ENCODE measurements at places on chromosomes 4 and X.

DNA sequence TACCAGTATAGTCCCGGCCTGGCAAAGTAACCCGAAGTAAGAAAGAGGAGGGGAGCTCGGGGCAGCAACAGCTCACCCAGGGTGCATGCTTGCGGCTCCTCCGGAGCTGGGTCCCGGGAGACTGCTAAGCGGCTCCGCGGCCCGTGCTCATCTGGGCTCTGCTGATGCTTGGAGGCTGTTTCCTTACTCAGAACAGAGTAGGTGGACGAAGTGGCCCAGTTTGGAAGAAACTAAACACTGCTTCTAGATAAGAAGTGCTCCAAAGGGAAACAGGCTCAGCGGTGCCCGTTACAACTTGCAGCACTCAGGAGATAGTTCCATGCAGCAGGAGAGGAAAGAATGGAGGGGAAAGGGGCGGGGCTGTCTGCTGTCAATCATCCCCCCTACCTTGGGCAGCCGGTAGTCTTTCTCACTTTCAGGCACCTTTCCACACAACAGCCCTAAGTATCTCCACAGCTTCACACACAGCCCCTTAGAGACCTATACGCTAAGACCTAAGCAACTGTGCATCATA is at the start of gene COL4A6:
Gene COL4A6, minus strand, starts transcription at position 313 of the 514 bp plus-strand sequence. Its CDS starts 226 bp downstream, at position 87.
- no peak for DNase-seq

- DNase-seq, result peak; percentile 0
These were observed 465 bp downstream of the EMD start for GRCh38 chrX:154379569-154379951.

GRCh38 chrX:3257471-3257870 is 89.0 kb downstream of the MXRA5 start:
- DNase-seq, result no peak

DNA sequence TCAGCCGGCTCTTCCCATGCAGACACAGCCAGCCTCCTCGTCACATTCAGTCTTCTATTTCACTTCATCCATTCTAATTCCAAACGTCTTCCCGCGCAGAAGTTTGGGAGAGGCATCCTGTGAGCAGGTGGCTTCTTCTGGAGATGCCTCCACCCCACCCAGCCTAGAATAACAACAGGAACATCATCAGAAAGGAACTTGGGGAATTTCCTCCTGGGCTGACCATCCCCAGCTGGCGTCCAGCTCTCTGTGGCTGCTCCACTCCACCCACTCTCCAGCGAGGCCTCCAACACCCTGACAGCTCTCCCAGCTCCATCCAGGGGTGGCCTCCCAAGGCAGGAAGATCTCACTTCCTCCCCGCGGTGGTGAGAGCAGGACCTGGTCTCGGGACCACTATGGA is 5.5 kb upstream of the C4orf50 start:
- DNase-seq, result no peak

- no peak for DNase-seq
These were observed 272.1 kb upstream of the TRAM1L1 start for GRCh38 chr4:117357437-117357836.

DNA sequence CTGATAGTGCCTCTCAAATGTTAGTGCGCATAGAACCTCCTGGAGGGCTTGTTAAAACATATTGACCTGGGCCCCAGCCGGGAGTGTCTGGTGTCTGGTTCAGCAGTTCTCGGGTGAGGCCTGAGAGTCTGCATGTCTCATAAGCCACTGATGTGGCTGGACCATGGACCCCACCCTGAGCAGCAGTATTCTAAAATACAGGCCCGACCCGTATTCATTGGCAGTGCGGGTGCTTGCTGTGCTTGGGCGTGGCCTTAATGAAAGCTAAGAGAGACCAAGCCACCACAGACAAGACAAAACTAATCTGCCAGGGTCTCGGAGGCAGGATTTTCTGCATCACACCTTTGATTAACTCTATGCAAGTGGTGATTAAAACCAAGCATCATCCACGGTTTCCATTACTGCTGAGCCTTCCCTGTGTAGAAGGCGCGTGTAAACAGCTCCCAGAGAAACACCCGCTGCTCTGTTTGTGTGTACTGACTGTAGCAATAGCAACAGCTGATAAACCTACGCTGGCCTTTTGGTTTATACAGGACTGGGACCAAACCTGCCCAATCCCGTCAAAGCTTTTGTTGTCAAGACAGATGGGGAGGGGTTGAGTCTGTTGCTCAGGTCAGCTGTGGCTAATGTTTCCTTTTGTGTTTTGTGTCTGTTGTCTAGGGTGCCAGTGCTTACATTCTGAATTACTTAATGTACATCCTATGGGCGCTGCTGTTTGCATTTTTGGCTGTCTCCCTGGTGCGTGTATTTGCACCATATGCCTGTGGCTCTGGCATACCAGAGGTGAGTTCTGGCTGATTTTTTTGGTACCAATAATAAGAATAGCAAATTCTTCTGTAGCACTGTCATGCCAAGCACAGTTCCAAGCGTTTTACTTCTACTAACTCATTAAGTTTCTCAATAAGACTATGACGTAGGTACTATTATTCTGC is 40.8 kb downstream of the CLCN4 start:
- DNase-seq, result peak; percentile 3

- peak; percentile 5 for DNase-seq
These were observed 67.7 kb downstream of the INPP4B start for GRCh38 chr4:142778430-142778829.

DNA sequence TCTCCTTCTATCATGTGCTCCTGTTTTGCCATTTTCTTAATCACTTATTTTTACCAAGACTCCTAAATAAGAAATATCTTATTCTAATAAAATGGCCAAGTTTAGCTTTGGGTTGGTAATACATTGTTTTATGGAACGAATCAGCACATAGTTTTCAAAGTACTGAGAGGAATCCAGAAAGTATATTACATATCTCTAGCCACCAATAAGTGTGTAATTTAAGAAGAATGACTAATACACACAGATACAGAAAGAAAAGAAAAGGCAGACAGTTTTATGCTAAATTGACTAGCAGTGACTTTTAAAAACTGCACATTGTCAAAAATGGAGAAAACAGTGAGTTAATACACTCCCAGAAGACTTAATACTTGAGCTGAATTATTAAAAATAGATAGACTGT is 167.0 kb upstream of the IL15 start:
- no peak for DNase-seq

DNA sequence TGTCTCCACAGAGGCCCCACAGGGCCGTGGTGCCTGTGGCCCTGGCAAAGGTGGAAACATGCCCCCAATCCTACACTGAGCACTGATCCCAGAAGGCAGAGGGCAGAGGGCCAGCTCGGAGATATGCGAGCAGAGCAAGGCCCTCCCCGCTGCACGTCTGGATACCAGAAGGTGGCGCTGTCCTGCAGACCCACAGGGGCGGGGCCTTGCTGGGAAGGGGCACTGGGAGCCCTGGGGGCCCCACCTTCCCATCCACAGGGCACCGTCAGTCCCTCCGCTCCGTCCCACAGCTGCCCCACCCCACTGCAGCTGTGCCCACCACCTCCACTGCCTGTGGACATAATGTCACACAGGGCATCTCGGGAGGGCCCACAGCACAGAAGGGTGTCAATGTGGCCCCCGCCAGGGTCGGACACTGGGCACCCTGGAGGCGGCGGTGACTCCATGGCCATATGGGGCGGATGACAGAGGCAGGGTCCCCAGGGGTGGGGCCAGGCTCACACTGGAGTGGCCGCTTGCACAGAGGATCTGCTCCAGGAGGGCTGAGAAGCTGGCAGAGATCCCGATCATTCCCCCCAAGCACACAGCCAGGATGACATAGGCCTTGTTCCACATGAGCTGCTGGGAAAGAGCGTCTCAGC is 4.8 kb downstream of the SLC49A3 start:
- DNase-seq, result peak; percentile 19

GRCh38 chr4:169361756-169362155 is 91.0 kb upstream of the SH3RF1 start:
- no peak for DNase-seq

- no peak for DNase-seq
These were observed 94.6 kb downstream of the RASL11B start for GRCh38 chr4:52956691-52957090.

GRCh38 chr4:35500812-35501211 is 743.5 kb downstream of the ARAP2 start:
- no peak for DNase-seq

- no peak for DNase-seq
These were observed 1303.0 kb upstream of the AGA start for GRCh38 chr4:178745203-178745602.

- no peak for DNase-seq
These were observed 332.8 kb downstream of the SH2D1A start for GRCh38 chrX:124679199-124679598.

DNA sequence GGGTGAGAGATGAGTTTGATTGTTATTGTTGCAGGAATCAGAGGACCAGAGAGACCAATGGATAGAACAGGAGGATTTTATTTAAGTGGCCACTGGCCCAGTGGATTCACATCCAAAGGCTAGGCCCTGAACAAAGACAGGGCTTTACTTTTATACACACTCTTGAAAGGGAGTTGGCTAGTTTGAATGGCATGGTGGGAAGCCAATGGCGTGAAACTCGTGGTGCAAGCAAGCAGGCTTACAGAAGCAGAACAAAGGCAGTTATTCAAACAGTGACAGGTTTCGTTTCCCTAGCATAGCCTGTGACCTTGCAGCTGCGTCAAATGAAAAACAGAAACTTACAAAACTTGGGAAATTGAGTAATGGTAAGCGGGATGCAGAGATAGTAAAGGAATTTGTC is 110.2 kb upstream of the PRDX4 start:
- no peak for DNase-seq

- DNase-seq, result no peak
These were observed 49.8 kb upstream of the SEC24B start for GRCh38 chr4:109383823-109384222.

DNA sequence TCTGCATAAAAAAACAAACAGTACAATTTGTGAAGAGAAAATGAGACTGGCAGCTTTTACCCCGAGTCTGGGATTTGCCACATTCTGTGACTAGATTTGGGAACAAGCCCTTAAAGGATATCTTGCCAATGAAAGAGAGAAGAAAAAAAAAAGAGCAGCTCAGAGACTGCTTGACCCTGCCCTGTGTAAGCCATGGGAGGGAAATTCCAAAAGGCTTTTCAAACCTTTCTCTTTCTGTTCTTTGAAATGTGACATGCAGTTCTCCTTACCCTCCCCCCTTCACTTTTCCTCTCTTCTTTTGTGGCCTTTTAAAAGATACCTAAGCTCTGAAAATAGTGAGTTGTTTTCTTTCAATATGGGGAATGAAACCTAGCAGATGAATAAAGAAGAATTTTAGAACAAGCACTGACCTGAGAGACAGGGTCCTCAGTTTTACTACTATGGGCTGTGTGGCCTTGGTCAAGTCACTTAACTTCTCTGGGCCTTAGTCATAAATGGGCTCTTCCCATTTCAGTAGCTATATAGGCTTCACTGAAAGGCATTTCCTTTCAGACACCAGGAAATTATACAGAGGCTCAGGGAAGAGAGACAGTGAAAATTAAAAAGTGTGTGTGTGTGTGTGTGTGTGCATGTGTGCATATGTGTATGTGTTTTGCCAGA is 5.1 kb downstream of the CCDC160 start:
- no peak for DNase-seq

DNA sequence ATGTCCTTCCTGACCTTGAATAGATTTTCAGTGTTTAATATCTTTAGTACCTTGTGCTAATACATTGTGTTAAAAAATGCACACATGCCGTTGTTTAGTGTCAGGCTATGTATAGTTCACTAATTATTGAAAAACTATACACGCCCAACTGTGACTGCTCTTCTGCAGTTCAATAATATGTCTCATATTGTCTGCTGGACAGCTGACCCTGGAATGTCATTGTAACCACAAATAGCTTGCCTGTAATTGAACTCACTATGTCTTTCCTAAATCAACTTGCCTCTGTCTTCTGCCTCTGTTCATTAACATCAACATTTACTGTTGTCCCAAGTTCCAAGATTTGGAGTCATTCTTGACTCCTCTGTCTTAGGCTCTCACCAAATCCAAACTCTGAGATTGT is 114.5 kb downstream of the TMA16 start:
- DNase-seq, result no peak

DNA sequence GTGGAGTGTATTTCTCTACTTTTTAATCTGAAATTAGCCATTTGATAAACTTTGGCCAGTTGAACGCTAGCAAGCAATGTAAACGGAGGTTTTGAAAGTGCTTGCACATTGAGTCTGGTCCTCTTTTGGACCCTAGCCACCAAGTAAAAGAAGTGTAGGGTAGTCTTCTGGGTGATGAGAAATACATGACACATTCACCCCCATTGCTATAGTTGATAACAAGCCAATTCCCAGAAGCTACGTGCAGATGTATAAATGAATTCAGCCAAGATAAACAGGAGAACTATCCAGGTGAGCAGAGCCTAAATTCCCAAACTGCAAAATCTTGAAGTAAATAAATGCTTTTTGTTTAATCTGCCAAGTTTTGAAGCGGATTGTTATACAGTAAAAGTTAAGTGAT is 965.4 kb upstream of the GRIA3 start:
- DNase-seq, result no peak

GRCh38 chr4:145825255-145825654 is 113.4 kb downstream of the ZNF827 start:
- DNase-seq, result no peak

GRCh38 chr4:152041295-152041694 is 280.5 kb upstream of the GATB start:
- no peak for DNase-seq

DNA sequence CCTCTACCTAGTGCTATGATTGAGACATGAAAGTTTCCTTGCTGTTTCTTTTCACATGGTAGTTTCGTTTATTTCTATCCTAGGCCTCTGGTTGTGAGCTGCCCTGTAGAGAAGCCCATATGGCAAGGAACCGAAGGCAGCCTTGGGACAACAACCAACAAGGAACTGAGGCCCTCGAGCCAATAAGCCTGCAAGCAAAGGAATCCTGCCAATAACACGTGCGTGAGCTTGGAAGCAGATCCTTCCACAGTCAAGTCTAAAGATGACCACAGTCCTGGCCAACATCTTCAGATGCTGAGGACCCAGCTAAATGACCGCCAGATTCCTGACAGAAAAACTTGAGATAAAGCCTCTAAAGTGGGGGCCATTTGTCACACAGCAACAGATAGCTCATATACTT is 100.4 kb upstream of the FAM9B start:
- no peak for DNase-seq

DNA sequence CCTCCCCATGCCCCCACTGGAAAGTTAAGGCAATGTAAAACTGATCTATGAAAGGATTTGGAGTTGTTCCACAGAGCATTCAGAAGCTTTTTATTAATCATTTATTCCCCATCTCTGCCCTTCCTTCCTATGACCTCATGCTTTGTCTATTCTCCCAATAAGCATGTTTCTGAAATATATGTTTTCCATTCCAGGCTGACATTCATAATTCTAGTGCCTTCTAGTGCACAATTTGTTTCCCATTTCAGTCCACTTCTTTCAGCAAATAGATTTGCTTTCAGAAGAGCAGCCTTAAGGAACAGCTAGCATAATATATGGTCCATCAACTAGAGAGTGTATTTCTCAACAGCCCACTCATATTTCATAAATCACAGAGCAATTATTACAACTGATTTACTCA is 77.1 kb upstream of the ATXN3L start:
- peak; percentile 82 for DNase-seq

- DNase-seq, result no peak
These were observed 471.9 kb downstream of the PDGFC start for GRCh38 chr4:156499684-156500083.
